Diencephalon (tissue), 1 donor: ENCODE measurements at places on chromosomes 5 and 9. TPM values are rescaled to one million over a fixed set of nuclear protein-coding genes. Genes with fewer than 3 reads are reported as not detected.

The GBGT1 gene
- 3.7 TPM for total RNA-seq

The PLAC8L1 gene
- 0.69 TPM for total RNA-seq

The SLC22A4 gene
- total RNA-seq, result 2.5 TPM

The PCDHGB1 gene
- 10.4 TPM for total RNA-seq

The ORM2 gene
- not detected for total RNA-seq
